ENCODE measurements at places on chromosomes 13 and 19. TPM values are rescaled to one million over a fixed set of nuclear protein-coding genes. Genes with fewer than 3 reads are reported as not detected.

DNA sequence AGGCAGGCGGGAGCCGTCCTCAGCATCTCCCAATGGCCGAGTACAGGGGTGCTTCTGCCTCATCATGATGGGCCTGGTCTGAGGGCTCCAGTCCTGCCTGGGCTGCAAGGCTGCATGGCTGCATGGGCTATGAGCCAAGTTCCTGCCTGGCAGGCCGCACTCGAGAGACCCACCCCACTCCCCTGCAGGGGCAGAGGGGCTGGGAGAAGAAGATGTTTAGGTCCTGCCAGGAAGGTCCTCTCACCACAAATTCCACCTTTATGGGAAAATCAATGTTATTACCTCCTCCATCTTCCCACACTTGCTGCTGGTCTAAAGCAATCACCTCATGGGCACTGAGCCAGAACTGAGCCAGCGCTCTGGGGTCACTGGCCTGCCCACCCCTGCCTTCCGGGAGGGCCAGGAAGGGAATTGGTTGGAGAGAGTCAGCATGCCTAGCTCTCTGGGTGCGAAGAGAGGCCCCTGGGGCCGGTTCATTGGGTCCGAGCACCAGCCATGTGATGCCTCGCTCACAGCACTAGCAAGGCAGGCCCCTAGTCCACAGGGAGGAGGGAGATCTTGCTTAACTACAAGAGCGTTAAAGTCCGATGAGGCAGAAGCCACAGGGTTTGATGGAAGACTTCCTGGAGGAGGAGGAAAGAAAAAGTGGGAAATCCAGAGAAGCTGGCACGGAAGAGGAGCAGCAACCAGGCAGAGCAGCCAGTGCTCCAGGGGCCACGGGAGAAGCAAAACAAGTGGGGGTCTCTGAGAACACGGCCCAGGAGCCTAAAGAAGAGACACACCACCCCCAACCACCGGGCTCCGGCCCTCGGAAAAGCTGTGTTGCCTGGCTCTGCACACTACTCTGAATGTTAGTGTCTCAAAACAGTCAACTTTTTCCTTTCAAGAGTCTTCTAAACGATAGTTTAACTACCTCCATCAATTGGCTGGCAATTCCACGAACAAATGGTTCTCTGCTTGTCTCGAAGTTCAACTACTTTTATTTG, 63.1 kb downstream of the CEBPG start:
- no peaks in the 10 kb centered on the region for H3K4me1 ChIP-seq
- no peaks in the 10 kb centered on the region for H3K36me3 ChIP-seq
- no peak overlapping the region for H3K27ac ChIP-seq
- no peaks in the 10 kb centered on the region for H3K27me3 ChIP-seq
- no peak for DNase-seq

- no peaks in the 10 kb centered on the region for H3K4me1 ChIP-seq
- DNase-seq, result no peak
- H3K27ac ChIP-seq, result no peak overlapping the region
- H3K27me3 ChIP-seq, result no peaks in the 10 kb centered on the region
Observed at GRCh38 chr19:15358918-15359317, 20.7 kb downstream of the AKAP8 start.

DNA sequence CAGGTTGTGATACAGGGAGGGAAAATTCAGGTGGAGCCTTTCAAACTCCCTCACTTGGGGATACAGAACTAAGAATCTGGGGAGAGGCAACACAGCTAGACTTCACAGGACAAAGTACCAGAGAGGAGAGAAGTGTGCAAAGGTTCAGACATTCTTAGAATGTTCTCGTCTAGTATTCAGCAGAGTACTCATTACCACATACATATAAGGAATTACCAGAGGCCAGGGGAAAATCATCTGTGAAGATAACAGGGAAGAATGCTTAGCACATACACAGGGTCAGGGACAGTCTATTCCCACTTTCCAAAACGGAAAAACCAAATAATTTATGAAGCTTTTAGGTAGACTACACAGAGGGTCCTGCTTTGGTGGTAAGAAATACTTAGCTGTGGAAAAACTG, 58.1 kb downstream of the TRPC4 start:
- H3K27me3 ChIP-seq, result no peaks in the 10 kb centered on the region
- H3K4me3 ChIP-seq, result no peak overlapping the region
- no peaks in the 10 kb centered on the region for H3K36me3 ChIP-seq
- H3K4me1 ChIP-seq, result no peaks in the 10 kb centered on the region
- H3K27ac ChIP-seq, result no peak overlapping the region

GRCh38 chr19:30276011-30276882, 95.9 kb upstream of the ZNF536 start:
- no peaks in the 10 kb centered on the region for H3K36me3 ChIP-seq
- H3K27ac ChIP-seq, result no peak overlapping the region
- H3K4me3 ChIP-seq, result no peak overlapping the region
- H3K4me1 ChIP-seq, result no peaks in the 10 kb centered on the region

DNA sequence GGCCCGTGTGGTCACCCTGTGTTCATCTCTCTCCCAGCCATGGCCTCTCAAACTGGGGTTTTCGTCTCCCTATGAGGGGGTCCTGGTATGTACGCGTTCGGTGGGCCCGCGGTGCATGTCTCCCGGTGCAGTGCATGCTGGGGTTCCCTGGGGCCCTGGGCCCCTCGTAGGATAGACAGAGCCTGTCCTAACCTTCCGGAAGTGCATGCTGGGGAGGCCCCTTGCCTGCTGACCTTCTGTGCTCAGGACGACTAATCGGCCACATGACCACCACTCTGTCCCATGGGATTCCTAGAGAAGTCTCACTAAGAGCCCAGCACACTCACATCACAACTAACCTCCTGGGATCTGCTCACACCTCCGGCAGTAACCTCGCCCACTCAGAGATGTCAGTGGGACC, 4.9 kb upstream of the USE1 start:
- H3K4me3 ChIP-seq, result no peak overlapping the region
- no peaks in the 10 kb centered on the region for H3K36me3 ChIP-seq
- DNase-seq, result no peak
- H3K4me1 ChIP-seq, result peaks cover 6% of the 10 kb centered on the region
- no peaks in the 10 kb centered on the region for H3K27me3 ChIP-seq

DNA sequence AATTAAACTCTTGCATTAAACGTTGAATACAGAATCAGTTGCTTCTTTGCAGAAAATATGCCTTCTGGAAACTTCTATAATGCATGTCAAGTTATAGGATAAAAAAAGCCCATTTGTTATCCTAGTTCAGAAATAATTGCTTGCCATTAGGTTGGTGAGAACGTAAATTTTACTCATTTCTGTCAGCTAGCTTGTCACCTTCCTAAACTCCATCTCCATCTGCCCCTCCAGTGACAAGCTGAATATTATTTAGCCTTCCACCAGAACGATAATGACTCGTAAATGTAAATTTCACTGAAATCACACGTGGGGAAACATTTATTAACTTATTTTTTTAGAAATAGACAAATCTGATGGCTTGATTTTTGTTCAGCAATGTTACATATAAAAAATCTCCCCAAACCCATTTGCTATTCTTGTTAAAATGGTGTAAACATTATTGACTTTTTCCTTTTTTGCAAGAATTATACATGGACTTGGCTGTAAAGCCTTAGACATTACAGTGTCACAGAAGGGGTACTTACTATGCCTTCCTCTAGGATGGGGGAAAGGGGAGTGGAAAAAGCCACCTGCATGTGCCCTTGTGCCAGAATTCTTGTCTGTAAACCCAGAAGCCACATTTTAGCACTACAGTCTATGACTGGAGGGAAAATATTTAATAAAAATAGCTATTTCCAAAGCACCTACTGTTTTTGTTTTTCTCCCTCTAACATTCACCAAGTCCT, 326.8 kb downstream of the OXGR1 start:
- no peaks in the 10 kb centered on the region for H3K4me1 ChIP-seq

DNA sequence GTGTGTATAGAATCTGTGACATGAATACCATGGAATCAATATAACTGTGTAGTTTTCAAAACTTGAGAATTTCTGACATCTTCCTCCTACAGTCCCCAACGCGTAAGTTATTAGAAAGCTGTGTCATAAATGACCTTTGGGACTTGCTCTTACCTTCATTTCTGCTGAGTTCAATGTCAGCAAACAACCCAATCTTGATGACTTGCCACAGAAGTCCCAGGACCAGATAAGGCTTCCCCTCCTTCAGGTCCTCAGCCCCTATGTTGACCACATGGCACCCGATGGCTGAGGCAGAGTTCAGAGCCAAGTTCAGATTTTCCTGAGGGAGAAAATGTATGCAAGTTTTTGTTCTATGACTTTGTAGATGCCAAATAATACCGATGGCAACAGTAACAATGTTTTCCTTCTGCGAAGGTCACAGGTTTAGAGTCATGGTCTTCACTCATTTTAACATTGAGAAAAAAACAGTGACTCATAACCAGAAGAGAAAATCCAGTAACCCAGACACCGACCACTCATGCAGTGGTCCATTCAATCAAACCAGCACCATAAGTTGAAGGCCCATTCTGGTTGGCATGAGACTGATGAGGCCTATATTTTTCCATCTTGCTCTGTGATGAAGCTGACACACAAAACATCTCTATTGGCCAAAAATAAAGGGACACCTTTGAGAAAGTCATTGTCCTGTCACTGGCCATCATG, 29.2 kb downstream of the LCP1 start:
- no peaks in the 10 kb centered on the region for H3K27me3 ChIP-seq
- no peaks in the 10 kb centered on the region for H3K4me1 ChIP-seq
- no peak overlapping the region for H3K27ac ChIP-seq
- H3K4me3 ChIP-seq, result no peak overlapping the region
- DNase-seq, result no peak

GRCh38 chr13:22040810-22041364, 370.0 kb downstream of the FGF9 start:
- no peak overlapping the region for H3K4me3 ChIP-seq
- no peaks in the 10 kb centered on the region for H3K27me3 ChIP-seq
- no peak for DNase-seq
- H3K27ac ChIP-seq, result no peak overlapping the region

Gene CYSLTR2
- not detected for total RNA-seq

Gene SIGLECL1
- not detected for total RNA-seq

Gene S1PR5
- not detected for total RNA-seq

Gene RELB
- total RNA-seq, result 11.9 TPM

Gene CFAP97D2
- total RNA-seq, result not detected
